ENCODE measurements at places on chromosomes 2 and 18. TPM values are rescaled to one million over a fixed set of nuclear protein-coding genes. Genes with fewer than 3 reads are reported as not detected.

GRCh38 chr2:105490204-105490603 lies 91.4 kb upstream of the FHL2 start:
- no peak for DNase-seq

GRCh38 chr2:112957511-112957910 lies 20.3 kb upstream of the IL36G start:
- DNase-seq: no peak

- DNase-seq: no peak
Measured at GRCh38 chr2:8398040-8398668, 283.7 kb upstream of the ID2 start.

DNA sequence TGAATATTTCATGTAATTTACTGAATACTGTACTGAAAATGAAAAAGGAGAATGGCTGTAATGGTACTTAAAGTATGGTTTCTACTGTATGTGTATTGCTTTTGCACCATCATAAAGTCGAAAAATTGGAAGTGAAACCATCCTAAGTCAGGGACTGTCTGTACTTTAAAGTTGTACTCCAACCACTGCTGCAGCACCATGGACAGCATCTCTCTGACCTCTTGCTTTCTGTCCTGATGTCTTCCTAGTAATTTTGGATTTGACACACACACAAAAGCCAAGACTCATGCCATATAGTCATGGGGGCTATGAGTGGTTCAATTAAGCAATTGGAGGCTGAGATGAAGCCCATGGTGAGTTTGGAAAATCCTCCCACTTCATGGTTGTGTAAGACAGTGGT lies 256.3 kb upstream of the PKDCC start:
- peak; percentile 30 for DNase-seq

- peak; percentile 54 for DNase-seq
Measured at GRCh38 chr2:233566141-233566956, at the start of gene USP40. USP40 (minus strand) TSS chr2:233566782; CDS start chr2:233565554, 1,228 bp downstream.

GRCh38 chr2:54977149-54977548 lies 73.1 kb downstream of the RTN4 start:
- DNase-seq: no peak

DNA sequence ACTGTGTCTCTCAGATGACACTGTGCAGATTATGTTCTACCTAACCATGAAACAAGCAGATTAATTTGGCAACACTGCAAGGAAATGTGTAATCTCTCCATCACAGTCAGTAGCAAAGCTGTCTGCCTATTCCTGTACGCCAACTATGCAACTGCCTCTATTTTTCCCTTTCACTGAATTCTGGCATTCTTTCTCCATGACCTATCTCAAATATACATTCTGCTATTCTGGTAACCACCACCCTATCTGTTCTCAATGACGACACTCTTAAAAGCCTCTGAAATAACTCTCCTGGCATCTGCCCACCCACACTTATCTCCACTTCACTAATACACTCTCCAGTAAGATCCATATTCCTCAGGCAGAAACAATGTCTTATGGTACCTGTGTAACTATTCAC lies 78.7 kb downstream of the ABCA12 start:
- DNase-seq: no peak

- no peak for DNase-seq
Measured at GRCh38 chr18:8525692-8526091, 83.5 kb upstream of the RAB12 start.

DNA sequence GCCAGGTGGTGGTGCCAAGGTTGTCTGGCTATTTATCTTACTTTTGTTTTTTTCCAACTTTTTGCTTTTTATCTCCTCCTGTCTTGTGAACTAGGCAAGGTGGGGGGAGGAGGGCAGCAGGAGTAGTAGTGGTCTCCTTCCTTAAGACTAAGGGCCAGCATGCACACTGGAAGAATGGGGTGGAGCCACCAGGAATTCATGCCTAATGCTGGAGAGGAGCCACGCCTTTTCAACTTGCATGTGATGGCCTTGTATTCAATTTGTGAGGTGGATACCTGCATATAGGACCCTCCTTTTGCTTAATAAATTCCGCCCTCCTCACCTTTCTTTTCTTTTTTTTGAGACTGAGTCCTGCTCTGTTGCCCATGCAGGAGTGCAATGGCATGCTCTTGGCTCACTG lies 37.6 kb upstream of the CLASP1 start:
- no peak for DNase-seq

DNA sequence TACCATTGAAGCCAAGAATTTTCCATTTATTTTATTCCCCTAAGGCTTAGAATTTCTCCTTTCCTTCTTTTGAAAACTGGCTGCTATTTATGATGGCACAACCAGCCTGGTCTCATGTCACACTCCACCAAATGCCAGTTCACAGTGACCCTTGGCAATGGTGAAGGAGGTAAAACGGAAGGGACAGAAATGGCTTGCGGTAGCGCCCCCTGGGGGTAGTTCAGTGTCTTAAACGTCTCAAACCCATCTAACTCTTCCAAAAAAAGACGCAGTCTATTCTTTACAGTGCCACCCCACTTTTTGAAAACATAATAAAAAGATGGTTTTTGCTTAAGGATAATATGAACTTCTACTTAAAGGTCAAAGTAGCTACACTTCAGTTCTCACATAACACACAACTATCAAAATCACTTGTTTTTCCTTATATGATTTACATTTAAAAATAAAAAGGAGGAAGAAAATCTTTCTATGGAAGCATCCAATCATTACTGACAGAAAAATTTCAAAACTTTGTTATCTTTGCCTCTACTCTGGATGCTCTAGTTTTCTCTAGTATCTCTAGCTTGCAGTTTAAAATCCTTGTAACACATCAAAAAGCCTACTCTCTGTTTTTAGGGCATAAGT lies 28.0 kb downstream of the PNO1 start:
- DNase-seq: peak; percentile 60

GRCh38 chr2:239928391-239929350 lies 96.5 kb downstream of the NDUFA10 start:
- DNase-seq: no peak

DNA sequence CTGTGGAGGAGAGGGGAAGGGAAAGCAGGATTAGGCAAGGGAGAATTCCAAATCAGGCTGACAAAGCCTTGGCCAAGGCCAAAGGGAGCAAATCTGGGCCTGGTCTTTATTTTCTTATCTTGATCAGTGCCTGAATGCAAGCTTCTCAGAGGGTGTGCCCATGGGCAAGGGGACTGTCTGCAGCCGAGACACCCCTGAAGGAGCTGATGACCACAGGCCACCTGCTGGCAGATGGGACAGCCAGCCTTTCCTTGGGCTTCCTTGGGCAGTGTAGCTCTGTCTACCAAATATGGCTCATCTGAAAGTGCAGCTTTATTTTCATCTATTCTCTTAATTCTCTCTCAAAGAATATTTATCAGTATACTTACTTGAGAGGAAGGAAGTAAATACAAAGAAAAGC lies 117.0 kb downstream of the PKP4 start:
- no peak for DNase-seq

MPP4 gene
- not detected for total RNA-seq

MSTN gene
- not detected for total RNA-seq

SLC4A3 gene
- not detected for total RNA-seq

PASK gene
- total RNA-seq: 62.0 TPM

COBLL1 gene
- total RNA-seq: not detected

ITGB6 gene
- not detected for total RNA-seq

DNAJC5G gene
- total RNA-seq: not detected

FZD7 gene
- 0.10 TPM for total RNA-seq

All from activated CD4-positive, alpha-beta T cell treated with anti-CD3 and anti-CD28 coated beads, Interleukin-2, amount 10 ng/mL, durations not matched to agents 7 days and 5 days (primary cell).